ENCODE measurements at places on chromosomes 16 and 17.
A peak's percentile ranks its signal among the peaks of the same experiment; 100 is the strongest.

- no peak for DNase-seq
These were observed 188.7 kb upstream of the MPHOSPH6 start for GRCh38 chr16:82358606-82359221.

DNA sequence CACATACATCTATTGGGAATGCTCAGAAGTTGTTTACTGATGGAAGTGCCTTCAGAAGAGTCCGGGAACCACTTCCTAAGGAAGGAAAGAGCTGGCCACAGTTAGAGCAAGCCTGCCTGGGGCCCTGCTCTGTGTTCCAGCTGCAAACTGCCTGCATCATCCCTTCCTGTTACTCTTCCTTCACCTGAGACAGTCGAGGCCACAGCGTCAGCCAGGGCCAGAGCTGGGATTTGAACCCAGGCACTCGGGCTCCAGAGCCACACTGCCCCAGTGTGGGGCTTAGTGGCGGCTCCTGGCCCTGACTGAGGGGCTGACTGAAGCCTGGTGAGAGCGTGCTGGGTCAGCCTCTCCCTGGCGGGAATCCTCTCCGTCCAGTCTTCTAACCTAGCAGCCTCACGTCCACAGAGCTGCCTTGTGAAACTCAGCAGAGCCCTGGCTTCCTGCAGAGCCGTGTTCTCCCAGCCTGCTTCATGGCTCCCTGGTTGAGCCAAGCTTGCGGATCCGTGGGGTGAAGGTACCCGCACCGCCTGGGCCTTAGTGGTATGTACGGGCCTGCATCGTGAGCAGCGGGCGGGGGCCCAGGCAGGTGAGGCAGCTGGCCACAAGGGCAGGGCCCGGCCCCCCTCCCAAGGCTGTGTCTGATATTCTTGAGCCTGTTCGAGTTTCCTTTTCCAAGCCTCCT lies 4.6 kb upstream of the C17orf99 start:
- DNase-seq: no peak

DNA sequence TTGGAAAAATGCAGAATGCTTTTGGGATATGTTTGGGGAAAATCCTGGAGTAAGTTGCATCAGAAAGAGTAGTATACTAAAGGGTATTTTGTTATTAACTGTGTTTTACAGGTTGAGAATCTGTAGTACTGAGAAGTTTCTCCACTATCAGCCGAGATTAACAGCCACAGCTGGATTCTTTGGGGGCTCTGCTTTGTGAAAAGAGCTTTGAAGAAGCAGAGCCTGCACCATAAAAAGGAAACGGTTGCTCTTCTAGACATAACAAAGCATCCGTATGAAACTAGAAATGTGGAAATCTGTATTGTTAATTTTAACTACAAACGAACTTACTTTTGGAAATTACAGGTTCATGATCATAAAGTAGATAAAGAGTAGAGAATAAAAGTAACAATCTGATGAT lies 5.3 kb downstream of the NLK start:
- no peak for DNase-seq

- DNase-seq: no peak
These were observed 38.3 kb upstream of the SMPD3 start for GRCh38 chr16:68486502-68487202.

DNA sequence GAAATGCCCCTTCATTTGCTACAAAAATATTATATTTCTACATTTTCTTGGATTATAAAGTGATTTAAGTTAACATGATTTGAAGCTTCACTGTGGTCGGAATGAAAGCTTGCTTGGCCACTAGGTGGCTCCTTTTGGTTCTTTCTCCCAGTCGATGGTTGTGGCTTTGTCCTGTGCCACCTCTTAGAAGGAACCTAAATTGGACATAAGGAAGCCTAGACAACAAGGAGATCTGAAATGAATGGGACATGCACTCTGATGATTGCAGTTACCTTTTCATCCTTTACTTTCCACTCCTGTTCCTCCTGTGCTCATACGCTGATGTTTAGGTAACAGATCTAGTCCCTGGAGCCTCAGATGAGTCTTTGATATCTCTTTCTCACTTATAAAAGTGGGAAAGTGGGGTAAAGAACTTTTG lies 39.2 kb downstream of the FTO start:
- no peak for DNase-seq

DNA sequence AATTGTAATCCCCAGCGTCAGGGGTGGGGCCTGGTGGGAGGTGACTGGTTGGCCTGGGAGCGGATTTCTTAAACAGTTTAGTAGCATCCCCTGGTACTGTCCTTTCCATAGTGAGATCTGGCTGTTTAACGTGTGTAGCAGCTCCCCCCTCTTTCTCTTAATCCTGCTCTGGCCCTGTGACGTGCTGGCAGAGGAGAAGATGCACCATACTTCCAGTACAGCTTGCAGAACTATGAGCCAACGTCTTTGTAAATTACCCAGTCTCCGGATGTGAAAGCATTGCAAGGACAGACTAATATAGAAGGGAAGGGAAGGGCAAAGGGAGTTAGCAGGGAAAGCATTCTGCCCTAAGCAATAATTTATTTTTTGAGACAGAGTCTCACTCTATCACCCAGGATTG lies 83.9 kb downstream of the RMI2 start:
- DNase-seq: no peak

DNA sequence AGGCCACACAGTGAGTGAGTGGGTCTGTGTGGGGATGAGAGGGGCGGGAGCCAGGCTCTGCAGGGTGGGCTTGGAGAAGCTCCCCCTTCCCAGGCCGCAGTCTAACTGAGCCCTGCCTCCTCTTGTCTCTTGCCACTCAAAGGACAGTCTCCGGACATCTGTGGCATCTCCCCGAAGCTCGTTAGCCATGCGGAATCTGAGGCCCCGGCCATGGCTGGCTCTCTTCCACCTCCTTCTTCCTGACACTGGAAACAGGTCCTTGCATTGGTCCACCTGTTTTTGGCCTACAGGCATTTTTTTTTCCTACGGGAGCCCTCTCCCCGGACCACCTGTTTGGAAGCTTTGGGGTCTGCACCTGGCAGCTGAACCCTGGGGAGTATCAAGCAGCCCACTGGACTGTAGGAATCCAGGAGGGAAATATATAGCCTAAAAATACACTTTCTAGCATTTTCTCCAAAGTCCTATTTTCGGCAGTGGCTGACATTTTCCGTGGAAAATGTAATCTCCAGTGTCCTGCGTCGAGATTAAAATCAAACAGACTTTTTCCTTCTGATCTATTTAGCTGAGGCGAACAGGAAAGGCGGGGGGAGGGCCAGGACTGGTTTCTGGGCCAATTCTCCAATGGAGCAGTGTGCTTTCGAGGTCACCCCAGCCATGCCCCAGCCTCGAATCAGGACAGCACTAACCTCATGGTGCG lies 9.1 kb downstream of the ATP2A3 start:
- DNase-seq: no peak

DNA sequence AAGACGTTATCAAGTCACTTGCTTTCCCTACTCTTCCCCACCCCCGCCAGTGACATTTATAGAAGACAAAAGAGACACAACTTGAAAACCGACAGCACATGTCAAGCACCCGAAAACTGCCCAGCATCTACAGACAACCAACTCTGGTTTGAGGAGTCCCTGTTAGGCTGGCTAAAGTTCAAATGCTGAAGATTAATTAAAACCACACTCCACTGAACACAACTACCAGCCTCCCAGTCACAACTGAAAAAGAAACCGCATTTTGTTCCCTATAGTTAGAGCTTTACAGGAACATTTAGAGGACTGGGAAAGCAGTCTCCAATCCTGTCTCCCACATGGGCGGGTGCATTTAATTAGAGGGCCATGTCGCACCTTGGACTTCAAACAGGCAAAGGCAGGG lies 73.0 kb upstream of the COX10 start:
- no peak for DNase-seq

DNA sequence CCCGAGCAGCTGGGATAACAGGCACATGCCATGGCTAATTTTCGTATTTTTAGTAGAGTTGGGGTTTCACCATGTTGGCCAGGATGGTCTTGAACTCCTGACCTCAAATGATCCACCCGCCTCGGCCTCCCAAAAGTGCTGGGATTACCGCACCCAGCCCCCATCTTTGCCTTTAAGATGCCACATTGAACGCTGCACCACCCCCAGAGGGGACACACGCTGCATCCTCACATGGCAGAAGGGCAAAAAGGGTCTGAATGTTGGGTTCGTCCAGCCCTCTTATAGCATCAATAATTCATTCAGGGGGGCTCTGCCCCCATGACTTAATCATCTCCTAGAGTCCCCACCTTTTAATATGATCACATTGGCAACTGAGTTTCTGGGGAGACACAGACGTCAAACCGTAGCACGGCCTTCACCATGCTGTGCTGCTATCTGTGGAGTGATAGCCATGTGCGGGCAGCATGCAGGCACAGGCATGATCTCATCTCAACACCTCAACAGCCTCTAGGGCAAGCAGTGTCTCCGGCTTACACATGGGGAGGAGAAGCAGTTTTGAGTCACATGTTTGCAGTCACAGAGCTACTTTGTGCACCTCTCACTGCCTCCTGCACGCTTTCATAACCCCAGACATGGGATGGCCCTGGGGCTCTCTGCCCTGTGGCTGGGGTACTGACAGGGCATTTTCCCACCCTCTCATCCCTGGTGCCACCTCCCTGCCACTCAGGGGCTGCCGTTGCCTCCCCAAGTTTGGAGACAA lies 30.0 kb downstream of the IL21R start:
- no peak for DNase-seq

DNA sequence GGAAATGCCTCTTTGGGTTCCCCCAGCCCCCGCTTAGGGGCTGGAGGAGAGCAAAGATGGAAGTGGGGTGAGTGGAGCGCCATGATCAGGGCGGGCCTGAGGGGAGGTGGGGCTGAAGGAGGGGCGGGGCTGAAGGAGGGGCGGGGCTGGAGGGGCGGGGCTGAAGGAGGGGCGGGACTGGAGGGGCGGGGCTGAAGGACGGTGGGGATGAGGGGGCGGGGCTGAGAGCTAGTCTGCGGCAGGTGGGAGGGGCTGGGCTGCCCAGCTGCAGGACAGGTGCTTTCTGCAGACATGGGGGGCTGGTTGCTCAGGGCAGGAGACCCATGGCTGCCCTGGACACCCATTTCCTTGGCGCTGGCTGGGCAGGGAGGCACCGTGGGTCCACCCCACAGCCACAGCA lies 39.1 kb upstream of the PABPN1L start:
- no peak for DNase-seq

DNA sequence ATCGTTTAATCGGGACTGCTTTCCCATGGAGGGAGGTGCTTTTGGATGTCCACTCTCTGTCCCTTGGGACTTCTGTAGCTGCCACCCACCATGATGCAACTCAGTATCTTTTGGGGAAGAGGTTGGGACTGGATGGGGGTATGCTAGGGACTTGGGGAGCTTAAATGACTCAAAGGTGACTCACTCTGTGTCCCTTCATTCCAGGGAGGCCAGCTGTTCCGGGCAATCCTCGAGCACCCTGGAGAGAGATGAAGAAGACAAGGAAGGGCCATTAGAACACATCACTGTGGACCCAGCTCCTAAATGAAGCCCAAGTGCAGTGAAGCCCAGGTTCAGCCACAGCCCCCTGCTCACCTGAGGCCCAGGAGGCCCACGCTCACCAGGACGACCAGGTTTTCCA lies 4.6 kb downstream of the COL1A1 start:
- DNase-seq: no peak

DNA sequence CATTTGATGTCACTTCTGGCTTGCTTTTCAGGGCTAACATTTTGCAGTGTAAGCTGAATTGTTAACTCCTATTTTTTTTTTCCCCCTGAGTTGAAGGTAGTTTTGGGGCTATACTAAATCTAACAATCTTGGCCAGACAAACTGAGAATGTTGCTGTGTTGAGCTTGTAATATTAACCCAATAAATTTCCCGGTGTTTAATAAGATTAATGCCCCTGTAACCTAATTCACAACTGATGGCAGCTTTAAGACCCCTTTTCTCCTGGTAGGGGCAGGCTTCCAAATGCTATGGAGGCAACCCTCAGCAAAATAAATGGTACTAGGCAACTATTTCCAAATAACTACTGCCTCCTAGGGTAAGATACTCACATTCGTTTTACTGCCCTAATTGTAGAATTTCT lies 549.6 kb upstream of the KIF2B start:
- no peak for DNase-seq

GRCh38 chr17:41026715-41027471 lies at the start of gene KRTAP1-5:
TSS of gene KRTAP1-5 (minus strand) at chr17:41027208. CDS start at chr17:41027155, 53 bp downstream.
- DNase-seq: no peak

- no peak for DNase-seq
These were observed 8.1 kb upstream of the KREMEN2 start for GRCh38 chr16:2955779-2956578.

- DNase-seq: no peak
These were observed 2.3 kb upstream of the CDH1 start for GRCh38 chr16:68734782-68735181.

DNA sequence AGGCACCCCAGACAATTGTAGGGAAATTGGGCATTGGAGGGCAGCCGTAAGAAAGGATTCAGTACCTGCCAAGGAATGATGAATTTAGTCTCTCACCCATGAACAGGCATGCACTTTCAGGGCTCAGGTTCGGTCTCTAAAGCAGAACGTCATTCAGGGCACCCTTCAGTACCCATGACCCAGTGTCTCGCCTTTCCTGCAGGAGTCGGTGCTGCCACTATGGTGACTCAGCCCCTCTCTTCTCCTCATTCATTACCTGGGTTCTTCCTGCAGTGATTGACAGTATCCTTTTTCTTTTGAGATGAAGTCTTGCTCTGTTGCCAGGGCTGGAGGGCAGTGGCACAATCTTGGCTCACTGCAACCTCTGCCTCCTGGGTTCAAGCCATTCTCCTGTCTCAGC lies 8.4 kb downstream of the SOST start:
- no peak for DNase-seq

DNA sequence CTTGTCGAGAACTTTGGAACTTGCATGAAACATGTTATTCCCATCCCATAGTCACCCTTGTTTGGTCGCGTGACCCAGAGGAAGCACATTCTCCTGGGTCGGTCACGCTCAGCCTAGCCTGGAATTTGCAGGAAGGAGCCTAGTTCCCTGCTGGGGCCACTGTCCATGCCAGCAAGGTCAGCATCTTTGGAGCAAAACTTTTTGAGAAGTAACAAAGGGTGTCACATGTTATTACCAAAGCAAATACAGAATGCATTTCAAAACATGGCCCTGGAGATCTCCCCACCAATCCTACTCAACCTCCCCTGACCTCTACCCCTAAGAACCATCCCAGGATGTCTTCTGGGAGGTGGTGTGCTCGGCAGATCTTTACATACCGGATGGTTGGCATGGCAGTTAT lies 26.2 kb upstream of the IRF8 start:
- no peak for DNase-seq

GRCh38 chr16:1461146-1461545 lies 13.7 kb downstream of the CLCN7 start:
- no peak for DNase-seq

GRCh38 chr16:17101646-17102045 lies 369.1 kb downstream of the XYLT1 start:
- DNase-seq: no peak

GRCh38 chr17:13594762-13595598 lies 6.7 kb downstream of the HS3ST3A1 start:
- DNase-seq: peak; percentile 59

DNA sequence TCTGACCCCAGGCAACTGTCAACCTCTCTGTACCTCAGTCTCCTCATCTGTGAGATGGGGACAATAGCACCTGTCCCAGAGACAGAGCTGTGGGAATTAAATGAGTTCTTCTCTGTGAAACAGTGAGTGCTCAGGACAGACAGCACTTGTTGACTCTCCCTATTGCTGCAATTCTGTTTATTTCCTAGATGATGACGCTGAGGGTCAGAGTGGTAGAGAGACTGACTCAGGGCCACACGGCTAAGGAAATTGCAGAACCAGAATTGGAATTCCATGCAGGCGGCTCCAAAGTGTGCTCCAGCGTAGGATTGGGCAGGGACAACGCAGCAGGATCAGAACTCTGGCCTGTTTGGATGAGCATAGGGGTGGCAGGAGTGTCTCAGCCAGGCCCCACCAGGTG lies 302.2 kb downstream of the C16orf95 start:
- no peak for DNase-seq

GRCh38 chr17:82214012-82214628 lies 1.5 kb upstream of the CCDC57 start:
- DNase-seq: no peak

All from NCI-H748 treated with DMSO at 0.1 percent for 48 hours (cell line).